ENCODE measurements at places on chromosomes 4 and X. TPM values are rescaled to one million over a fixed set of nuclear protein-coding genes. Genes with fewer than 3 reads are reported as not detected.

Gene PRKG2
- total RNA-seq, result 0.05 TPM

Gene IGSF1
- 4.3 TPM for total RNA-seq

Gene PAGE1
- not detected for total RNA-seq

Gene FAM47E
- total RNA-seq, result 2.0 TPM

Gene ATP1B4
- total RNA-seq, result not detected

Gene AMOT
- total RNA-seq, result 8.6 TPM

Gene SCD5
- 4.9 TPM for total RNA-seq

Gene ARMCX5
- 3.1 TPM for total RNA-seq

Gene SOX3
- not detected for total RNA-seq

Gene RIPPLY1
- total RNA-seq, result not detected

Gene JAKMIP1
- total RNA-seq, result not detected

Gene MYL5
- total RNA-seq, result 3.7 TPM

Gene CD38
- total RNA-seq, result 2.5 TPM

Gene EDA
- 11.1 TPM for total RNA-seq

Gene TEX13B
- total RNA-seq, result not detected

Gene MID1
- 7.3 TPM for total RNA-seq

Gene SRPK3
- total RNA-seq, result 38.0 TPM

Gene TENM3
- 3.0 TPM for total RNA-seq

Gene CXorf49
- not detected for total RNA-seq

Gene CXCL11
- total RNA-seq, result not detected

Gene GJB1
- total RNA-seq, result not detected

Gene CCSER1
- total RNA-seq, result 13.8 TPM

Gene RBMX2
- 10.9 TPM for total RNA-seq

Gene TRIM61
- 2.0 TPM for total RNA-seq

Gene OTUD5
- 16.7 TPM for total RNA-seq

Gene H2BW2
- total RNA-seq, result not detected

Gene PALLD
- total RNA-seq, result 979 TPM

Gene TNIP2
- total RNA-seq, result 25.9 TPM

Gene RNF212
- total RNA-seq, result 0.30 TPM

Gene PDHA1
- total RNA-seq, result 1,310 TPM

Gene SRPX2
- total RNA-seq, result 8.6 TPM

Gene AFAP1
- total RNA-seq, result 6.2 TPM

Gene SLC49A3
- total RNA-seq, result 14.6 TPM

Gene ADH1B
- 157 TPM for total RNA-seq

Gene ALB
- total RNA-seq, result 4.5 TPM

Gene GLRA3
- total RNA-seq, result not detected

Gene FAM9B
- not detected for total RNA-seq

Gene FAT1
- 48.0 TPM for total RNA-seq

Gene SLC9A7
- 4.4 TPM for total RNA-seq

Gene MAP7D2
- 0.40 TPM for total RNA-seq

Gene PNMA6F
- not detected for total RNA-seq

Gene CYSLTR1
- 0.81 TPM for total RNA-seq

Gene SLC6A14
- not detected for total RNA-seq

Gene XK
- 9.0 TPM for total RNA-seq

Gene AP1AR
- total RNA-seq, result 11.1 TPM

Gene P2RY4
- total RNA-seq, result not detected
